ENCODE measurements at places on chromosomes 1 and 21.

DNA sequence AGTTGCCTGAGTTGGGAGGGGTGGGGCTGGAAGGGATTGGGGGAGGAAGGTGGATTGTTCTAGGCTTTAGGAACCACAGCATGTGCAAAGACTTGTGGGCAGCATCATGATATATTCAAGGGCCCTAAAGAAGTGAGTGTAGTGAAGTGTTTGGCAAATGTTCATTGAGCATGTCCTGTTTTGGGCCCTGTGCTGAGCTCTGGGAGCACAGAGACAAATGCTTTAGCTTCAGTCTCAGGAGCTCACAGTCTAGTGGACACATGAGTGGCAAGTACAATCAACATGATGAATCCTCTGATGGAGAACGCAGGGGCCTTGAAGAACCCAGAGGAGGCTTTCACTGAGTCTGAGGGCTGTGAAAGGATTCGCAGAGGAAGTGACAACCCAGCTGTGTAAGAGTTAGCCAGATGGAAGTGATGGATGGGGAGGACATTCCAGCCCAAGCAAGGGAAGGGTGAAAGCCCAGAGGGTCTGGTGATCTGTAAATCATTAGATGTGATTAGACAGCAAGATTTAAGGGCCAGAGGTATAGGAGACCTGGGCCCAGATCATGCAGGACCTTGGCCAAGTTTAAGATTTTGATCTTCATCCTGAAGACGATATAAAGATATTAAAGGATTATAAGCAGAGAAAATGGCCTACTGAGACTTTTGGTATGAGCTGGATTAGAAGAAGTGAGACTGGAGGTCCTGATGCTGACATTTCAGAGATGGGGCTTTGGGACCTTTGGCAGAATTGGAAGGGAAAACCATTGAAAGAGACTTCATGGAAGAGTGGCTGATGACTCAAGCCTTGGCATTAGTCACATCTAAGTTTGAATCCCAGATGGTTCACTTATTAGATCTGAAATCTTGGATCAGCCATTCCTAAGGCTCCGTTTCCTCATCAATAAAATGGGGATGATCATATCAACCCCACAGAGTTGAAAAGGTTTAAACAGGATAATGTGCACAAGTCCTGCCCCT, 4.6 kb downstream of the IPO13 start:
- no peak for DNase-seq

- no peak for DNase-seq
Observed at GRCh38 chr1:31509124-31510072, 66.9 kb upstream of the TINAGL1 start.

DNA sequence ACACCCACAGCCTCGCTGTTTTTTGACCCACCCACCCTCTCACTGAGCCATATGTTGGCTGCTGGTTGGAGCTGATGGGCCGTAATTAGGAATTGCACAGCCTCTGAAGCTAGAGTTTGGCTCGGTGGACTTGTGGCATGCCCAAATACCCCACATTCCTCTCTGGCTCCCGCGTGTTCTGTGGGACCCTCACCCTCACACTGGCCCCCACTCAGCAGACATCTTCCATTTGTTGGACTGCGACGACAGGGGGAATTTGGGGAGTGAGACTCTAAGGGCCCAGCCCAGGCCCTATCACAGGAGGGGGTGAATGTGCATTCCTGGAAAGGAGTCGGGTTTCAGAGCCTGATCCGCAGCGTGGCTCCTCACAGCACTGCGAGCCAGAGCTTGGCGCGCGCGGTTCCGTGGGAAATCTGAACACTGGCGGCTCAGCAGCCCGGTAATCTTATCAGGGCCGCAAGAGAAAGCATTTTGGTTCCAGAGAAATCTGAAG, 5.2 kb downstream of the RCSD1 start:
- DNase-seq, result peak; percentile 7

- peak; percentile 22 for DNase-seq
Observed at GRCh38 chr21:16084776-16085364, 355.1 kb downstream of the USP25 start.

DNA sequence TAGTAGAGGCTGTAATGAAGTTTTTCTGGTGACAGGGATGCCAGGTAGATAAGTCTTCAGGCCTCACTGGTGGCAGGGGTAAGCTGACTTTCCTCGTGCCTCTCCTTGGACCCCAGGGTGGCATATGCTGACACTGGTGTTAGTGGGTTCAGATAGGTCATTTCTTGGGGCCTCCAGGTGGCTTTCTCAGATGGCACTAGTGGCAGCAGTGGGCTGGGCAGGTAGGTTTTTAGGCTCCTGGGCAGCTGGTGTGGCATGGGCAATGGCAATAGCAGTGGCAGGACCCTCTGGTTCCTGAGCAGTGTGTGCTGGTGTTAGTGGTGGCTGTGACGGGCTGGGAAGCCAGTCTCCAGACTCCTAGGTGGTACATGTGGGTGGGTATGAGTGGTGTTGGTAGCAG, 140.3 kb downstream of the PTBP2 start:
- no peak for DNase-seq

GRCh38 chr1:61743716-61744580, 1.7 kb downstream of the PATJ start:
- no peak for DNase-seq

DNA sequence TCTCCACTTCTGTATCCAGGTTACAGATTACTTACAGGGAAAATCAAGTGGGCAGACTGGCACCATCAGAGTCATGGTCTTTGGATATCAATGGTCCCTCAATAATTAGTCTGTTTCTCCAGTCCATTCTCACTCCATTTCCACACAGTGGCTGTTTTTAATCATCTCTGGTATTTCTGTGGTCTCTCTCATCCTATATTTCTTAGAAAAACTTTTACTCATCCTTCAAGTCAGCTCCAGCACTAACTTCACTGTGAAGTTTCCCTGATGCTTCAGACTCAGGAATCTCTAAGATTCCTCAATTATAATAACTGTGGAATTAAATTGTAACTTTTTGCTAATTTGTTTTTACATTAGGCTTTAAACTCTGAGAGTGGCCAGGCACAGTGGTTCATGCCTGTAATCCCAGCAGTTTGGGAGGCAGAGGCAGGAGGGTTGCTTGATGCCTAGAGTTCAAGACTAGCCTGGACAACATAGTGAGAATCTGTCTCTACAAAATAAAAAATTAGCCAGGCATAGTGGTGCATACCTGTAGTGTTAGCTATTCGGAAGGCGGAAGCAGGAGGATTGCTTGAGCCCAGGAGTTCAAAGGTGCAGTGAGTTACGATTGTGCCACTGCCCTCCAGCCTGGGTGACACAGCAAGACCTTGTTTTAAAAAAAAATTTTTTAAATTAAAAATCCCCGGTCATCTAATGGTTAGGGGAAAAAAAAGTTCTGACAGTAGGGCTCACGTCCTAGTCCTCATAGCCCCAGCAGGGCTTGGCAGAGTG, 10.6 kb downstream of the CD160 start:
- DNase-seq, result no peak

DNA sequence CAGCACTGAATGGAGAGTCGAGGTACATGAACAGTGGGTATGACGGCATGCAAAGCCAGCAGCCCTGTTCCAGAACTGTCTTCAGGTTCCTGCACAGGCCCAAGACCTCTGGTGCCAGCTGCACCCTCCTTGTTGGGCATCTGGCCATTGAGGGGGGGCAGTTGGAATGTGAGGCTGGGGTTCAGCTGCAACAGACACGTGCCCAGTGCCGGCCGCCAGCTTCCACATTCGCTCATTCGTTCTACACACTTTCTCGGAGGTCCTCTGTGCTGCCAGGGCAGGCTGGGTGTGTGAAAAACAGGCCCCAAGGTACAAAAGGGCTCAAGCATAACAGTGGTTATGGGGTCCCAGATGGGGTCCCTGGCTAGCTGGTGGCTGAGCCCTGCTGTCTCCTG, 37.9 kb upstream of the SLC19A1 start:
- DNase-seq, result no peak
